Islet precursor cell (in vitro differentiated cells): ENCODE measurements at places on chromosomes 12 and 14.

- no peak for DNase-seq
These were observed 439.4 kb downstream of the NELL2 start for GRCh38 chr12:44436756-44437155.

GRCh38 chr12:25130741-25131188, 64.2 kb downstream of the DNAI7 start:
- DNase-seq, result no peak

- DNase-seq, result no peak
These were observed 13.5 kb downstream of the EXD2 start for GRCh38 chr14:69204753-69205152.

- DNase-seq, result no peak
These were observed 11.6 kb downstream of the EIF2B1 start for GRCh38 chr12:123621619-123622530.

- DNase-seq, result no peak
These were observed 52.7 kb downstream of the IRF2BPL start for GRCh38 chr14:76975812-76976211.

DNA sequence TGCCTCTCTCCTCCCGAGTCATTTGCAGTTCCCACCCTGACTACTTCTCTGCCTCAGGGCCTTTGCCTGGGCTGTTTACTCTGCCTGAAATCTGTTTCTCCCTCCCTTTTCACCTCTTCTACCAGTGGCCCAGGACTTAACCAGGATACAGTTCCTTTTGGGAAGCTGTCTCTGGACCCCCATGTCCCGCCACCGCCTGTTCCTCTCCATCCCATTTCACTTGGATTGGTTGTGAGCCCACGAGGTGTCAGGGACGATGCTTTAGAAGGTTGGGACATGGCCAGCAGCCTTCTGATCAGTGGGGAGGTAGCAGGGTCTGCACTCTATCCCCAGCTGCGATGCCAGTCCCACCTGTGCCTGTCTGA, 51.8 kb downstream of the FAM222A start:
- no peak for DNase-seq
